ENCODE measurements at places on chromosomes 1 and 21.

DNA sequence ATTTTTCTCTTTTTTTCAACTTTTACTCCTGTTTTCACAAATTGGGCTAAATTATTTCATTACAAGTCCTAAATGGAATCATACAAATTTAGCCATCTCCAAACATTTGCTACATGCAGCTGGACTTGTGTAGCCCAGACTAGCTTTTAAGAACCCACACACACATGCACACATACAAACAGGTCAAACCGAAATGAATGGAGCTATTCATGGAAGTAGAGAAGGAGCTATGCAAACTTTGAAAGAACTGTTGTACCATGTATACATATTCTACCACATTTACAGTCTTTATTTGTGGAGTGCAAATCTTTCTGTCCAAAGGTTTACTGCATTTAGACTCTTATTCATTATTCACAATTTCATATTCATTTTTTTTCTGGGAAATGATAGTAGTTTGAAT, 189.1 kb upstream of the RNPC3 start:
- DNase-seq = no peak

DNA sequence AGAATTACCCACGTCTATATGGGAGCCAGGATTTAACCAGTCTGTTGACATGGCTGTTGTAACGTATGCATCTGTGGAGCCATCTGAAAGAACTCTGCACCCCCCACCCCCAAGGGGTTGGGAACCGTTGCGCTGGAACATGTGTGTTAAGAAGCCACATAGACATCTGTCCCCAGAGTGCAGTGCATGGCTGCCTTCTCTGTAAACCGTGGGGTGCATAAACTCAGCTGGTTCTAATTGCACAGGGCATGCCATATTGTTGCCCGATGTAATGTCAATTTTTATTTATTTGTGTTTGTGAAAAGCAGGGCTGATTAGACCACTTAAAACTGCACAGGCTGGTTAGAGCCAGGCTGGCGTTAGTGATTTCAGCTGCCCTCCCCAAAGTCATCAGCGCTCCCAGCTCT, 70.1 kb upstream of the ROR1 start:
- DNase-seq = no peak

DNA sequence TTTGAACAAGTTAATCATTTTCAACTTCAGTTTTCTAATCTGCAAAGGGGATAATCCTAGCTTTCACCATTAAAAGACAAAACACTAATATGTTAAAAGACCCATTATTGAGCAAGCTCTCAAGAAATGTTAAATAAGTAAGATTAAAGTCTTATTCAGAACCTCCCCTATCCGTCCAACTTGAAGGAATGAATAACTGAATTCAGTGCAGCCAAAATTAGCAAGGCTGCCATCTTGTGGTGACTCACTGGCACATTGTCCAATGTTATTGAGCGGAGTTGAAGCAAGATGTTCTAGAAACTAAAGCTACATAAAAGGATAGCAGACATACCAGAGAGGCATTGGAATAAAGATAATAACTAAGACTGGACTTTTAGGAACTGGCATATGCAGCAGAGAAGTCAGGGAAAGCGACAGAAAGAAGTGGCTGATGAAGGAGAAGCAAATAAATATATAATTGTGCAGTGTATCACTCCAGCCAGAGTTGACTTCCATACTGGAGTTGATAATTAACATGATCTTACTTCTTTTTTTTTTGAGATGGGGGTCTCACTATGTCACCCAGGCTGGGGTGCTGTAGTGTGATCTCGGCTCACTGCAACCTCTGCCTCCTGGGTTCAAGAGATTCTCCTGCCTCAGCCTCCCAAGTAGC, 8.2 kb upstream of the CAP1 start:
- DNase-seq = no peak

- DNase-seq = no peak
Observed at GRCh38 chr1:221093903-221094791, 214.9 kb downstream of the HLX start.

- DNase-seq = no peak
Observed at GRCh38 chr1:57461405-57461804, 37.5 kb upstream of the DAB1 start.

GRCh38 chr1:156775799-156776198, 8.5 kb downstream of the PRCC start:
- DNase-seq = no peak

- DNase-seq = no peak
Observed at GRCh38 chr1:235500971-235501540, 3.2 kb downstream of the B3GALNT2 start.

DNA sequence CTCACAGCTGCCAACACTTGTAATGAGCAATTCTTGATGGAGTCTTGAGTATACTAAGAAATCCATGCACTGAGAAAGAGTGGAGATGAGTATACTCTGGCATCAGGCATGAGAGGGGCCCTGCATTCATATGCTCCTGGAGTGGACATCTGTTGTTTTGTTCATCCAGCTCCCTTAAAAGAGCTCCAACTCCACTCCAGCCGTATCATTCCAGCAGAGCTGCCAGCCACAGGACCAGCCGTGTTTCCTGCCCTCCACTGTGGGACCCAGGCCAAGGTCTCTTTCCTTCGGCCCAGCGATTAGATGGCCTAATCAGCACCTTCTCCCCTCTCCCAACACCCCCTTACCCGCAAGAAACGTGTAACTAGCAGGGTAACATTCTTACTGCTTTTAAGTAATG, 144.5 kb downstream of the OMA1 start:
- DNase-seq = no peak

GRCh38 chr1:226061068-226061840, 1.3 kb upstream of the H3-3A start:
- DNase-seq = no peak

- no peak for DNase-seq
Observed at GRCh38 chr1:113860891-113861290, 10.6 kb downstream of the PTPN22 start.

GRCh38 chr1:119475866-119476439, 31.1 kb upstream of the HSD3B1 start:
- no peak for DNase-seq

GRCh38 chr21:37863842-37864241, 52.4 kb downstream of the KCNJ6 start:
- no peak for DNase-seq

All from stimulated activated CD4-positive, alpha-beta T cell treated with anti-CD3 and anti-CD28 coated beads, Interleukin-1b, Interleukin-23, amount 100 ng/mL, for 1 hour (primary cell).